ENCODE measurements at places on chromosomes 2 and 18.
A peak's percentile ranks its signal among the peaks of the same experiment; 100 is the strongest.

DNA sequence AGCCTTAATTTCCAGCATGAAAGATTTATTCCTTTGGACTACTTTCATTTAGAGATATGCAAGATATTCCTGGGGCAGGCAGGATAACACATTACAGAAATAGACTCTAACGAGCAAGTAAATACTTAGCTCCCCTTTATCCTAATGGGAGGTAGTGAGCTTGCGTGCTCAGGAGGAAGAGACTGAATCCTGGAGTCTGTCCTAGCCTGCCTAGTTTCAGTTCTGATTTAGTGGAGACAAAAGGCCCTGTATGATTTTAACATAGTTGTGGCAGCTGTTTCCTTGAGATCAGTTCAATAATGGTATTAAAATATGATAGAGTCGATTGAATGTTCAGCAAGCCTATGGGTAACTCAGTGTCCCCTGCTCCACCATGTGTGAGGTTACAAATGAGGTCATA is 109.5 kb downstream of the FMNL2 start:
- DNase-seq = no peak

- no peak for DNase-seq
Observed at GRCh38 chr2:68340226-68341061, 20.7 kb upstream of the CNRIP1 start.

GRCh38 chr2:198371921-198372543 is 567.6 kb downstream of the PLCL1 start:
- DNase-seq = peak; percentile 42

- no peak for DNase-seq
Observed at GRCh38 chr2:223835701-223836532, 1.5 kb downstream of the AP1S3 start.

DNA sequence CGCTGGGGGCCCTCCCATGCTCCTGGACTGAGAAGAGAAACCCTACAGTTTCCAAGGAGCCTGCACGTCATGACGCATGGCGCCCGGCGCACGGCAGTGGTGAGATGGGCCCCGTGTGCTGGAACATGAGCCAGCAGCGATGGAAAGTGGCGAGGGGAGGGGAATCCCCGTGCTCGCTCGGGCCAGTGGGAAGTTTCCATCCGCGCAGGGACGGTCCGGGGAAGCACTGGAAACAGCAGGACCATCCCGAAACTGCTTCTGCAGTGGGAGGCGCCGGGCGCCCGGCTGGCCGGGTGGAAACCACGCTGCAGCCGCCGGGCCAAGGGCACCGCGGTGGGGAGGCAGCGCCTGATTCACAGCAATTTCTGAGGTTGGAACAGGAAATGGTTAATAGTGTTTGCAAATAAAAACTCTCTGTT is 4.9 kb upstream of the PDCD1 start:
- no peak for DNase-seq

GRCh38 chr2:109562421-109562820 is 51.3 kb downstream of the SEPTIN10 start:
- no peak for DNase-seq

DNA sequence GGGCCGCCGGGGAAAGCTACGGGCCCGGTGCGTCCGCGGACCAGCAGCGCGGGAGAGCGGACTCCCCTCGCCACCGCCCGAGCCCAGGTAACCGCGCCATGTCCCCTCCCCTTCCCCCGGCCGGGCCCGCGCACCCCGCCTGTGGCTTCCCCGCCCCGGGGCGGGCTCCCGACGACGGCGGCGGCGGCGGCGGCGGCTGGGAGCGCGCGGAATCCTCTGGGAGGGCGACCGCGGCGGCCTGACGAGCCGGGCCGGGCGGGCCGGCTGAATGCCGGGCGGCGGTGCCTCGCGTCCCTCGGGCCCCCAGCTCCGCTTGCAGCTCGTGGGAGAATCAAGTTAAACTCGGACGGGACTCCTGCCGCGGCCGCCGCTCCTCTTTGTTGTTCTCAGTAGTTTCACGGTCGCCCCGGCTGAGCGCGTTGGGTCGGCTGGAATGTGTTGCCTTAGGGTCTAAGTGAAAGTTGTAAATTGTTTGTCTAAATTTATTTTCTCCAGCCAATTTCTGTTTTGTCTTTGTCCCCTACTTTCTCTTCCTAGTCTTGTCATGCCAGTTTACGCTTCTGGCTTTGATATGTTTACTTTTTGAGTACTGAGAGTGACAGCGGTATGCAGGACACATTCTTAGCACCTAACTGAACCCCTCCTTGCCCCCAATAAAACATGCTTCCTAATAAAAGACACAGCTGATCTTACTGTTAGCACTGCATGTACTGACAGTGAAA is 685 bp downstream of the SMAD4 start:
- peak; percentile 22 for DNase-seq

DNA sequence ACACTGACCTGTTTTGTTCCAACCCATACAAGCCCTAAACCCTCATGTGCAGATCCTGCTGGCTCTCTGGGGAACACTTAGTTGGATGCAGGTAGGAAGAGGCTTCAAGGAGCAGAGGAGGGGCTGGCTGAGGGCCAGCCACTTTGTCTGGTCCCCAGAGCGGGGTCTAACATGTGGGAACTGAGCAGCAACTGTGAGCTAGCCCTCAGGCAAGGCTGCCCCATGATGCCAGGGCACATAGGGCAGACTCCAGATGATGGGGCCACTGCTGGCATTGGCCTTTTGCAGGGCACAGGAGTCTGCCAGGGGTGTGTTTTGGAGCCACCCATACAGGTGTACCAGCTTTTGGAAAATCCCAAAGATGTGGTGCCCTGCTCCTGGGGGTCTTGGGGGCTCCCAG is 67.7 kb downstream of the HPCAL1 start:
- DNase-seq = no peak

GRCh38 chr18:58896268-58896667 is 31.6 kb downstream of the ZNF532 start:
- no peak for DNase-seq

GRCh38 chr2:14632133-14632936 is at the start of gene LRATD1:
TSS of gene LRATD1 (plus strand) at chr2:14632717. CDS start at chr2:14633980, 1,263 bp downstream.
- no peak for DNase-seq

DNA sequence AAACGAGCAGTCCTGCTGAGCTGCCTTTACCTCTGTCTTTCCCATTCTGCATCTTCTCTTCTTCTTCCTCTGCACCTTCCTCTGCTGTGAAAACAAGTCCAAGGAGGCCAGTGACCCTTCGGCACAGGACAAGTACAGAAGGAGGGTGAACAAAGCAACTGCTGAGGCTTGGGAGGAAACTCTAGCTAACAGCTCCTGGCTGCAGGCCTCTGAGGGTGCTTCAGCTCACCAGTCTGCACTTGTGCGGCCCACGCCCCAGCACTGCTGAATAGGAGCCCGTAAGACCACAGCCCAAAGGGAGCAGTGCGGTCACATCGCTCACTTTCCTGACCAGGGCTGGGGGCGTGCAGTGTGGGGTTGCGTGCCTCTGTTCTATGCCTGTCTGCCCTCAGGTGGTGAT is 42.1 kb upstream of the DNMT3A start:
- DNase-seq = no peak

GRCh38 chr18:49893036-49893435 is 79.7 kb upstream of the ACAA2 start:
- DNase-seq = no peak

- DNase-seq = peak; percentile 73
Observed at GRCh38 chr2:226802573-226802972, 3.0 kb upstream of the IRS1 start.

GRCh38 chr18:49994410-49994809 is 181.1 kb upstream of the ACAA2 start:
- DNase-seq = no peak

- DNase-seq = no peak
Observed at GRCh38 chr2:173934895-173935294, 30.3 kb downstream of the SP3 start.

- peak; percentile 77 for DNase-seq
Observed at GRCh38 chr2:217691920-217692666, 310.7 kb downstream of the TNS1 start.

DNA sequence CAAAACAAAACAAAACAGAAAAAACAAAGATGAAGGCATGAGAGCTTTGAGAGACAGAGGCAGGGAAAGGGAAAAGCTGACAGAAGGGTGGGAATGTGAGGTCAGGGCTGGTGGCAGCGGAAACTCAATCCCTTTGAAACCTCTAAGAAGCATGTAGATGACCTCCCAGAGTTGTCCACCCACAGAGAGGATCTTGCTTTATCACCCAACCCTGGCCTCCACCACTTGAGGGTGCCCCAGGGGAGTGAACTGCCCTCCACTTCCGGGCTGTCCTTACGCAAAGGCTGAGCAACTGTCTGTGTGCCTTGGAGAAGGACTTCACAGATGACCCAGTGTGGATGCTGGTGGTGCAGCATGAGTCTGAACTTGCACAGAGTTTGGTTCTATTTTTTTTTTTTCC is 26.7 kb downstream of the PDCL3 start:
- DNase-seq = no peak

- no peak for DNase-seq
Observed at GRCh38 chr2:217103752-217104545, 244.1 kb upstream of the TNP1 start.

DNA sequence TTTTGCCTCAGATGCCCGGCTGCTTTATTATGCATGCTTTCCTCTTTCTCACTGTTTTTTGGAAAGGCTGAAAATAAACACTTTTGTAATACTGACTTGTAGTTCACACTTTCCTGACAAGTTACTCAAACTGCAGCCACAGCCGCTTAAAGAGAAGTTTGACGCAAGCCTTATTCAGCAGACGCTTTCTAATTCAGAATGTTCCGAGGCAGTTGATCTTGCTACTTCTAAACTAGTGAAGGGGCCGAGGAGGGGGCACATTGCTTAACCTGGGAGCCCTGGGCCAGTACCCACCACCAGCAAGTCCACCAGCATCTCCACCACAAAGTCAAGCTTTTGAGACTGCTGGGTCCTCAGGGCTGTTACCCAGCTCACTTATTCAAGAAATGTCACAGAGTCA is 71.8 kb upstream of the SPRED2 start:
- DNase-seq = no peak

DNA sequence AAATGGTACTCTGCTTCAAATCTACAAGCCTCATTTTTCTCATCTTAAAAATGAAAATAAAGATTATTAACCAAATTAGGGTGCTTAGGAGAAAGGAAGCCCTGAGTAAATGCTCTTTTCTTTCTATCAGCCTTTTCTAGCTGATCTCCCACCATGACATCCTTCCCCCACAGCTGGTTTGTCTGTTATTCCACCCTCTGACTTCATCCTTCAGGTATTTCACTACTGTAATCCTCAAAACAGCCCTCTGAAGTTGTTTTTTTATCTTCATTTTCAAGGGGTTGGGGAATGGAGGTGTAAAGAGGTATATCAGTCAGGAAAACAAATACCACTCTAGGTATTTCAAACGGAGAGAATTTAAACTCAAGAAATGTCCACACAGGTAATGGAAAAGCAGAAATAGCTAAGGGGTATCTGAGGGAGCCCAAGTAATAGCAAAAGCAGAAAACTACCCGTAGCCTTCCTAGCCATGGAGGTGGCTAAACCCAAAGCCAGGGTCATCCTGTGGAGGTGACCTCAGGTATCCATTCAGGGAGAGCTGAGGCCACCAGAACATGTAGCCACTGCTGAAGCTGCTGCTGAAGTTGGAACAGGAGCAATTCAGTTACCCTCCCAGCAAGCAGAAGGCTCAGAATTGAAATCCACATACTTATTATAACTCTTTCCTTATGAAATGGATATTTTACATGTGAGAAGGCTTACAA is 990.9 kb upstream of the ACVR2A start:
- no peak for DNase-seq

DNA sequence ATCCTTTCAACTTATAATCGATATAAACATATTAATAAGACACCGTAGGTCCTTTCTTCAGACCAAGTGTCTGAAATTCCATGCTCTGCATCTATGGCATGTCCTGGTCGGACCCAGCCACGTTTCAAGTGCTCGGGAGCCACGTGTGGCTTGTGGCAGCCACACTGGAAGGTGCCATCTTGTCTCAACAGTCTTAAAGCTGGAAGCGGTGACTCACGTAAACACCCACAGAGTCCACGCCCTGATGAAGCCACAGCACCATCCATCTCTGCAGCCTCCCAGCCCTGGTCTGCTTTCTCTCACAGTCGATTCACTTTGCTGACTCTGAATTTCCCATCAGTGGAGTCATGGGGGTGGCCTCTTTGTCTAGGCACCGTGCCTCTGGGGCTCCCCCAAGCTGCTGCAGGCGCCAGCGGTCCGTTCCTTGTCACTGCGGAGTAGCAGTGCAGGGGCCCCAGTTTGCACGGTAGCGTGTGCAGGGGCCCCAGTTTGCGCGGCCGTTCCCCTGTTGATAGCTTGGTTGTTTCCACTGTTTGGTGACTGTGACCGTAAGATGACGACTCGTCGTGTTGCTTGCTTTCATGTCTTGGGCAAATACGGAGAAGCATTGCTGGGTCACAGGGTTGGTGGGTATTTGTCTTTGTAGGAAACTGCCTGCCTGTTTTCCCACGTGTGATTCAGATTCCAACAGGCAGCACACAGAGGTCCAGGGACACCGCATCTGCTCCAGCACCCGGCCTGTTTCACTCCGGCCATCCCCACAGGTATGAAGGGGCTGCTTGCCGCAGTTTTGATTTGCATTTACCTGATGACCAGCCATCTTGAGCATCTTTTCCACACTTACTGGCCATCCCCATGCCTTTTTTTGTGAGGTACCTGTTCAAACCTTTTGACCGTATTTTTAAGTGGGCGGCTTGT is 240.3 kb downstream of the HDAC4 start:
- DNase-seq = no peak

DNA sequence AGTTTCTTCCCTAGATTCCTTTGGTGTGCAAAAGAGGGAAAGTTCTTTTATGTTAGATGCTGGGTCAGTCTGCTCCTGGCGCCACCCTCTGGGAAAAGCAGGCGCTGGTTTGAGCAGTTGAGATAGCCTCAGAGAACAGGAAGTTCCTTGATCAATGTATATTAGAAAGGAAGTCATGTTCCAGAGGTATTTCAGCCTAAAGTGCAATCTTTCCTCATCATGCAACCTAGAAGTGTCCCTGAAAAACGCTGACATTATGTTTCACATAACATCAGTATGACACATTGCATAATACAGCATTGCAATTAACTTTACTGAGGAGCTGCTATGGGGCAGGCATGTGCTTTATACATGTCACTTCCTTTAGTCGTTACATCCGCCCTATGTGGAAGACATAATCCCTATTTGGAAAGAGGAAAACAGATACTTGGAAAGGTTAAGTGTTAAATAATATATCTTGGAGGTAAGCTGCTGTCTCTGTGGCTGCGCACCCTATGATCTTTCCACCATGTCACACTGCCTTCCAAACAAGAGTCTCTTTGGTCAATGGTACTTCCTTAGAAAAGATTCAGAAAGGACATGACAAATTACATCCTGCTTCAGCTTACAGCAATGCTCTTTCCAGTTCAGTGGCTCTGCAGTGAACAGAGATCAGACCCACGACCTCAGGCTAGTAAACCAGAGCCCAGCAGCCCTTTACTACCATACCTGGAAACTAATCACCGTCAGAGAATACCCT is 369.7 kb downstream of the RAD51AP2 start:
- DNase-seq = no peak

GRCh38 chr2:113966832-113967231 is 76.9 kb downstream of the ACTR3 start:
- no peak for DNase-seq

GRCh38 chr2:53403792-53404413 is 363.7 kb upstream of the CHAC2 start:
- DNase-seq = no peak

- no peak for DNase-seq
Observed at GRCh38 chr2:12061286-12062052, 315.0 kb downstream of the LPIN1 start.

- no peak for DNase-seq
Observed at GRCh38 chr2:48339451-48339850, 190.5 kb upstream of the STON1 start.

- DNase-seq = no peak
Observed at GRCh38 chr2:61538920-61539520, 864 bp upstream of the XPO1 start.

GRCh38 chr18:12310762-12311161 is 2.7 kb downstream of the TUBB6 start:
- DNase-seq = no peak

Data from AG09319 (cell line).